ENCODE measurements at places on chromosomes 4 and X.

DNA sequence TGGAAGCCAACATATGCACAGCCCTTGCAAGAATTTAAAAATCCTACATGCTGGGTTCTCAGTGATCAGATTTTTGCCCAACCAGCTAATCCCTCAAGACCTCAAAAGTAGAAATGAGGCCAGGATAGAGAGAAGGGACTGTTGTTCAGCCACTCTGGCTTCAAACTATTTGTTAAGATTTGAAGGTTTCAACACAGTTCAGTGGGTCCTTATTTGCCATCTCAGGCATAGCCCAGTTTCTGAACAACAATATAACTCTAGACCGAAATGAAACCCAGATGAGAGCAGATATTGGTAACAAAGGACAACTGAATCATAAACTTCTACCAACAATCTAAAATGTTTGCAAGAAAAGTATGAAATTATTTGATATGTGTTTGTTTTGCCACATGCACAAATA is 237.3 kb downstream of the NR3C2 start:
- no peak for DNase-seq

DNA sequence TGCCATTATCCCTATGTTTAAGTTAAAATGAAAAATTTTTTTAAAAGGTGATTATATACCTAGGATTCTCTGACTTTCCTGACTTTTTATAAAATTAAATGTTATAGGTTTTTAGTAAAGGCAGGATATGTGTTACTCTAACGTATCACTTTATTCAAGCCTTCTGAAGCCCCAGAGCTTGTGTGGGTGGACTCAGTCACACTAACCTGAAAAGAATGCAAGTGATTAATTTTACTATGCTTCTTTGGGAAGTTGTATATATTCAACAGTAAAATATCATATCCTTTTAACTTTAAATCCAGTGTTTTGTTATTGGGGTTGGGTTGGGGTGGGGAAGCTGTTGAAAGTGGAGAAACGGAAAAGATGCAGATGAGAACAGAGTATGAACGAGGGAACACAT is 22.8 kb downstream of the PDLIM3 start:
- no peak for DNase-seq

GRCh38 chr4:189771696-189772361 is 168.8 kb upstream of the FRG1 start:
- no peak for DNase-seq

DNA sequence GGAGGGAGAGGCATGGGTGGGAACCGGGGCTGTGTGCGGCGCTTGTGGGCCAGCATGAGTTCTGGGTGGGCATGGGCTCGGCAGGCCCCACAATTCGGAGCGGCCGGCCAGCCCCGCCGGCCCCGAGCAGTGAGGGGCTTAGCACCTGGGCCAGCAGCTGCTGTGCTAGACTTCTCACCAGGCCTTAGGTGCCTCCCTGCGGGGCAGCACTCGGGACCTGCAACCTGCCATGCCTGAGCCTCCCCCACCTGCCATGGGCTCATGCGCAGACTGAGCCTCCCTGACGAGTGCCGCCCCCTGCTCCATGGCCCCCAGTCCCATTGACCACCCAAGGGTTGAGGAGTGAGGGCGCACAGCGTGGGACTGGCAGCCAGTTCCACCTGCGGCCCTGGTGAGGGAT is 573.9 kb downstream of the TMA16 start:
- DNase-seq = no peak

GRCh38 chr4:110637408-110638088 is 14.7 kb upstream of the PITX2 start:
- DNase-seq = peak; percentile 67

GRCh38 chr4:107913283-107913899 is 18.0 kb upstream of the CYP2U1 start:
- no peak for DNase-seq

- DNase-seq = no peak
Measured at GRCh38 chr4:15331930-15332329, 95.9 kb upstream of the C1QTNF7 start.

DNA sequence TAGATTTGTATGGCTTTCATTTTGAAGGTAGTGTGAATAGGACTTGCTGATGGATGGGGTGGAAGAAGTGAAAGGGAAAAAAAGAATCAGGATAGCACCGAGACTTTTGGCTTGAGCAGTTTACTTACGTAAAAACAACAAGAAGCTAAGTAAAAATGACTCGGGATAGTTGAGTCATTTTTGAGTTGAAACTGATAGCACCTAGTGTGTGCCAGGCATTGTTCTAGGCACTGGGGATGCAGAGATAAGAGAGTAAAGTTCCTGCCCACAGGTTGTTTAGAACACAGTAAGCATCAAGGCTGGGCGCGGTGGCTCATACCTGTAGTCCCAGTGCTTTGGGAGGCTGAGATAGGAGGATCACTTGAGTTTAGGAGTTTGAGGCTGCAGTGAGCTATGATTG is 34.7 kb downstream of the ADD1 start:
- DNase-seq = no peak

GRCh38 chr4:140037353-140038030 is 116.5 kb downstream of the MAML3 start:
- DNase-seq = no peak

GRCh38 chr4:35952751-35953150 is 291.6 kb downstream of the ARAP2 start:
- no peak for DNase-seq

DNA sequence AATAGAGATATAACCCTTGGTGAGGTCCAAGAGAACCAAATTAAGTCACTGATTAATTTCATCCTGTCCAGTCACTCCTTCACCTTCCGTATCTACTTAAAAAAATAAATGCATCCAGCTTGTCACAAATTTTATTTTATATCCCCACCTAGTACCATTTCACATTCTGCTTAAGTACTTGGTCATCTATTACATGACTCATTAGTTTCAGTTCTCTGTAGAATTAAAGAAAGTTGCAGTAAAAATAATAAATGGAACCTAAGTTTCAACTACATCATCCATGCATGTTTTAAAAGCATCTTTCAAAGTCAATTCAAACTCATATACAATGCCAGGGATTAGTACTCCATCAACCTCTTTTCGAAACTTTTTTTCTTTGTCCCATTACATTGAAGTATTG is 130.2 kb downstream of the SH2D1A start:
- no peak for DNase-seq

DNA sequence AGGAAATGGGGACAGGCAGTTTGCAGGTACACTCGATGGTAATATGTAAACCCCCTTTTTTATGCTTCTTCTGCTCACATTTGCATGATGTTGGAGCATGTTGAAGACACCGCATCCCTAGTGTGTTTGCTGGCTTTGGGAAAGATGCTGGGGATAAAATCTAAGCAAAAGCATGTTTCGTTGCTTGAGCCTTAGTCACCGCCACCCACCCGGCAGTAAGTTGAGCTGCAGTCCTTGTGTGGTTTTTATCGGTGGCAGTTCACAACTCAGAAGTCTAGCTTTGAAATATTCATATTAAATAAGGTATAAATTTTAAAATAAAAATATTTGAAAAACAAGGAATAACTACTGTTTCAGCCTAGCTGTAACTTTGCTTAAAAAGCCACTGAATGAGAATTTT is 21.7 kb upstream of the MND1 start:
- no peak for DNase-seq

GRCh38 chr4:9679704-9680478 is 101.5 kb upstream of the DRD5 start:
- DNase-seq = no peak

DNA sequence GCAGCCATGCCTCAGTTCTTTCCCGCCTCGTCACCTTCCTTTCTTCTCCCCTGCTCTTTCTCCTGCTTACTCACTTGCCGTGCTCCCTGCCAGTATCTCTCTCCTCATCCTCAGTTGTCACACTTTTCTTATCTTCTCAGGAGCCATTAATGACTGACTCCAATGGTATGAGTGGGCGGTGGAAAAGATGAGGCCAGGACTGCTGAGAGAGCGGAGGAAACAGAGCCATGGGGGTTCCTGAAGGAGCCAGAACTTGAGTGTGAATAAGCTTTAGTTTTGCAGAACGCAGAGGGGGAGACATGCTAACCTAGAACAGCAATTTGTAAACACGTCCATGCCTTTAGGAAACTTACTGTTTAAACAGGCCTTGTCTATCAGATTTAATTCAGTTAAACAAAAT is 126.5 kb downstream of the CHIC2 start:
- DNase-seq = no peak

DNA sequence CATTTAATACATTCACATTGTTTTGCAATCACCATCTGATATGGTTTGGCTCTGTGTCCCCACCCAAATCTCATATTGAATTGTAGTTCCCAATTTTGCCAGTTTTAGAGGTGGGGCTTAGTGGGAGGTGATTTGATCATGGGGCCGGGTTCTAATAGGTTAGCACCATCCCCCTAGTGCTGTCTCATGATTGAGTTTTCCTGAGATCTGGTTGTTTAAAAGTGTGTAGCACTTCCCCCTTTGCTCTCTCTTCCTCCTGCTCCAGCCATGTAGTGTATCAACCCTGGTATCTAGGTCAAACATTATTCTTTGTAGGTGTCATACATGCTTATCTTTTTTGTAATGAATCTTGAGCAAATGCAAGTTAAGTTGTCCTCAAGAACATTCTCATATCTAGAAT is 83.3 kb upstream of the KIT start:
- DNase-seq = no peak

DNA sequence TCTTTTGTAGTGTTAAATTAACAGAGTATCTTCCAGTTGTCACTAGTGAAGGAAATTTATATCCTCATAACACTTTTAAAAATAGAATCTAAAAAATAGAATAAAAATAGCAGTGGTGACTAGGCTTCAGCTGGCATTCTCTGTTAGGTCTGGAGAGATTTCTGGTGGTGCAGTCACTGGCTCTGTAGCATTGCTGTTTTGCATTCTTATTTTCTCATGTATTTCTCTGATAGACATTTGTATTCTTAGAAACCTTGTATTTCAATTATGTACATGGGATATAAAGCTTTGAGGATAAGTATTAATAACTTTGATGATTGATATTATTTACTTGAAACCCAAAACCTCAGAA is 87.6 kb downstream of the TMEM131L start:
- no peak for DNase-seq

DNA sequence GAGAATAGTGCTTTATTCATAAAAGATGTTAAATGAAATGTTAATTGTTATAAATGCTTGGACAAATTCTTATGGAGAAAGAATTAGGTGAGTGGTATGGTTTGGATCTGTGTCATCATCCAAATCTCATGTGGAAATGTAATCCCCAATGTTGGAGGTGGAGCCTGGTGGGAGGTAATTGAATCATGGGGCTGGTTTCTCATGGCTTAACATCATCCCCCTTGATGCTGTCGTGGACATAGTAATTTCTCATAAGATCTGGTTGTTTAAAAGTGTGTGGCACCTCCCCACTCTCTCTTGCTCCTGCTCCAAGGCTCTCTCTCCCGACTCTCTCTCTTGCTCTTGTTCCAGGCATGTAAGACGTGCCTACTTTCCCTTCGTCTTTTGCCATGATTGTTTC is 22.5 kb downstream of the GYPE start:
- DNase-seq = no peak

- DNase-seq = no peak
Measured at GRCh38 chr4:149676076-149676475, 139.6 kb downstream of the IQCM start.

DNA sequence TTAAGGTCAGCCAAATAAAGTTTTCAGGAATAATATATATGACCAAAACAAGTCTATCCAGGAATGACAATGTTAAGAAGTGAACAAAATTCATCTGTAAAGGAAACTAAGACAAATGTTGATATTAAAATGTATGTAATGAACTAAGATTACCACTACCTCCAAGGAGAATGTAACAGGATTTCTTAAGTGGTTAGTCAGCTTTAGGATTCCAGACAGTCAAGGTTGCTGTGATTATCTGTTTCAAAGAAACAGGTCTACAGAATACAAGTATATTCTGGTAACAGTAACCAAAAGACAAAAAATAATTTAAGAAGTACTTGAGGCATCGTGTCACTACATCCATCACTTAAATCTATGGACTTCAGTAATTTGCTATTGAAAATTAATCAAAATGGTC is 172.8 kb downstream of the SCFD2 start:
- no peak for DNase-seq

- DNase-seq = no peak
Measured at GRCh38 chr4:24730256-24731001, 64.9 kb upstream of the SOD3 start.

- DNase-seq = no peak
Measured at GRCh38 chr4:184898793-184899192, 73.0 kb upstream of the ACSL1 start.

DNA sequence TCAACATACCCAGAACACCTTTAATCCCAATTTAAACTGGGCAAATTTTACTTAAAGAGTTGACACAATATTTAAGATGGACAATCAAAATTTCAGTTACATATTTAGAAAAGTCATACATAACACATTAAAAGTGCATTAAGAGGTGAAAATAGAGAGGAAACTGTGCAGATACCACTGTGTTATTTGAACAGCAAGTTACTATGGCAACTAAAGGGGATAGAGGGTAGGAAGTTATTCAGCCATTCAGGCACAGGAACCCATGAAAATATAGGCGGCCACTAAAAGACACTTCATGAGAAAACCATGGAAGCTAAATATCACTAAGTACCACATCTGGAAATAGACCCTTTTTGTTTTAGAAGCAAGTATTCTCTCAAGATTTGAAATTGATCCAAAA is 75.1 kb downstream of the PDGFC start:
- no peak for DNase-seq

- no peak for DNase-seq
Measured at GRCh38 chrX:153449368-153450113, 3.7 kb upstream of the TREX2 start.

Data from ecto neural progenitor cell (in vitro differentiated cells).